ENCODE measurements at places on chromosomes 1 and 21.

DNA sequence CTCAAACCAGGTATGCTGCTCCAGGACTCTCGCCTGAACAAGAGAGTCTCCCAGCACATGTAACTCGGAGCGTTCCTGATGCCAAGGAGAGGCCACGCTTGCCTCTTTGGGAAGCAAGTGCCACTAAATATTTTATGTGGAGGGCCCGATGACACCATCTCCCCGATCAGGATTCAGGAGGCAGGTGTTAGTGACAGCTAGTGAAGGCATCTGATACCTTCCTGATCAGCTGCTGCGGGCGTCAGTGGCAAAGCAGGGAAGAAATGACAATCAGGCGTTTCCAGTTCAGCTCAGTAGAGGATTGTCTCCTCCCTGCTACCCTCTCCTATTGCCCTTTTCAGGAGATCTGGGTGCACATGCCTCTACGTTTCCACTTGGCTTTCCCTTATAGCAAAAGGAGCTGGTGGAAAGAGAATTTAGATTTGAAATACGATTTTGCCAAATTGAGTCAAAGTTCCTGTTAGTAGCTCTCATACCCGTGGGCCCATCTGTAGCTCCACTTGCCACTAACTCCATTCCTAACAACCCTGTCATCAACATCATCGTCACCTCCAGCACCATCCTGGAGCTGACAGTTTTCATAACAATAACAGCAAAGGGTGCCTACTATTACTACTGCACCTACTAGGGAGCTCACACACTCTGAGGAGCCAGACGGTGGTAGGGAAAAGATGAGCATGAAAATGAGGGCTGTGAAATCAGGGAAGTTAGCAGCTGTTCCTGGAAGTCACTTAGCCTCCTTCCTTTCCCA is 21.6 kb downstream of the PLXNA2 start:
- DNase-seq, result no peak

DNA sequence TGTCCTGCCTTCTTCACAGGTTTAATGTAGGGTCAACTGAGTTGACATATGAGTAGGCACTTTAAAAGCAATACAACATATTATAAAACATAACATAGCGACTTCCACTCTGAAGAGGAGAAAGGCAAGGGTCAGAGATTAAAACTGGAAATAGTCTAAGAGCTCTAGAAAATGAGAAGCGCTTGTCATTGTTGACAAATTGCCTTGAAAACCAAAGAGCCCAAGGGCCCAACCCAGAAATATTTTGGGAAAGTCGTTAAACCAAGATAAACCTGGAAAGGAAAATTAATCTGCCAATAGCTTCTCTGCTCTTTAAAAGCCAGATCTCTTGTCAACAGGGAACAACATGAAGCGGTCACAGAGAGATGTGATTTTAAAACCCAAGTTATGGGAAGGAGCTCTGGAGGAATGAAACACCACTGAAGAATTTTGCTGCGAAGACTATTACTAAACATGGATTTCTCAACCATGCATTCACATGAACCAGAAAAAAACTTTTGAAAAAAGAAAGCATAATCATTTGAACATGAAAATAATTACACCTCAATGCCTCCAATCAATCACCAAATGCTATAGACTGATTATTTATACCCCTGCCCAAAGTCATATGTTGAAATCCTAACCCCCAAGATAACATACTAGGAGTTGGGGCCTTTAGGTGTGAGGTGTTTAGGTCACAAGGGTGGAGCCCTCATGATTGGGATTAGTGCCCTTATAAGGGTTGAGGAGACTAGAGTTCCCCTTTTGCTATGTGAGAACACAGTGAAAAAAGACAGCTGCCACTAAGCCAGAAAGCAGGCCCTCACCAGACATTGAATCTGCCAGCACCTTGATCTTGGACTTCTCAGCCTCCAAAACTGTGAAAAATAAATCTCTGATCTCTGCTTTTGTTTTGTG is 33.0 kb upstream of the MTF1 start:
- DNase-seq, result no peak

GRCh38 chr1:158809862-158810261 is 21.3 kb upstream of the MNDA start:
- DNase-seq, result no peak

DNA sequence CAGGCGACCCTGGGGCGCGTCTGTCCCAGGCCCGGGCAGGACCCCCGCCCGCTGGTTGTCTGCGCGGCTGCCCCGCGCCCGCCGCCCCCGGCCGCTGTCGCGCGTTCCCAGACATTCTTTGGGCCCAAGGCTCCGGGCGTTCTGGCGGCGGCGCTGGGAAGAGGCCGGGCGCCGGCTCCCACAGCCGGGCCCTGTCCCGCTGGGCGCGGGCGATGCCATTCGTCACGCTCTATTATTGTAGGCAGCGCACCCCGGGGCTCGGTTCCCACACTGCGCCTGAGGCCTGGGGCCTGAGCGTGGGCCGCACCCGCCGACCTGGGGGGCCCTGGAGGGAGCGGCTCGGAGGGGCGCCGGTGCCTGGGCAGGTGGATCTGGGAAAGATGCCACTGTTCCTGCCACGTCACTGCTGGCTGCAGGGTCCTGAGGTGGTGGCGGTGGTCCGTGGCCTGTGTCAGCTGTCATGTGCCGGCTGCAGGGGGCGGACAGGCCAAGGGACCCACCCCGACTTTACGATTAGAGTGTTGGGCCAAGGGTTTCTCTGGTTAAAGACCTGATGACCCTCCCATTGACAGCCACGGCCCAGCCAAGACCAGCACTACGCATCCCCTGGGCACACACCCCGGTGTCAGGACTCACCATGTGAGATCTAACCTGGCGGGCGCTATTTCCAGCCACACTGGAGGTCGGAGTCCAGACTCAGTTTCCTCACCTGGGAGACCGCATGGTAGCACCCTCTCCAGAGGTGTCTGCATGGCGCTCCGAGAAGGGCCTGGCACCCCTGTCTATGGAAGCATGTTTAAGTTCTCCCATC is 55.1 kb upstream of the ADARB1 start:
- no peak for DNase-seq

- DNase-seq, result no peak
Observed at GRCh38 chr1:6068073-6068472, 22.4 kb downstream of the KCNAB2 start.

DNA sequence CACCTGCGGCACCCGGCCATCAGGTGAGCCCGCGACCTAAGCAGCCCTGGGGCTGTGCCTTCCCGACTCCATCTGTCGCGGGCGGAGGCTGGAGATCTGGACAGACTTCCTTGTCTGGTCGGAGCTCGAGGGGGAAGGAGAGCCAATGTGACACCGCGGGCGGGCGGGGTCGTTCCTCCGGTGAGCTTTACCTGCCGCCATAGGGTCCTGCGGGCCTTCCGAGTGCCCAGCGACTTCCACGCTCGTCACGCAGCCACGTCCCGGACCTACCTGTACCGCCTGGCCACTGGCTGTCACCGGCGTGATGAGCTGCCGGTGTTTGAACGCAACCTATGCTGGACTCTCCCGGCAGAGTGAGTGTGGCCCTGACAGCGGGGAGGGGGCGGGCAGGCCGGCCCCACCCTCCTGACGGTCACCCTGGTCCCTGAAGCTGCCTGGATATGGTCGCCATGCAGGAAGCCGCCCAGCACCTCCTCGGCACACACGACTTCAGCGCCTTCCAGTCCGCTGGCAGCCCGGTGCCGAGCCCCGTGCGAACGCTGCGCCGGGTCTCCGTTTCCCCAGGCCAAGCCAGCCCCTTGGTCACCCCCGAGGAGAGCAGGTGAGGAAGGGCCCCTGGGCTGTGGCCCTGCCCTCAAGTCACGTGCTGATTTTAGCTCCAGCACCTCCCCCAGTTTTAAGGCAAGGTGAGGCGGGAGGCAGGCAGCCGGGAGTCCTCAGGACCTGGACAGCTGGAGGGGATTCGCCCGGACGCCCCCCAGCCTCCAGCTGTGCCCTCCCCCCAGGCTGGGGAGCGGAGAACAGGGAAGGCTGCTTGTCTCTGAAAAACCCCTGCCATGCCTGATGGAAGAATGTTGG is 1.1 kb downstream of the PUSL1 start:
- no peak for DNase-seq

DNA sequence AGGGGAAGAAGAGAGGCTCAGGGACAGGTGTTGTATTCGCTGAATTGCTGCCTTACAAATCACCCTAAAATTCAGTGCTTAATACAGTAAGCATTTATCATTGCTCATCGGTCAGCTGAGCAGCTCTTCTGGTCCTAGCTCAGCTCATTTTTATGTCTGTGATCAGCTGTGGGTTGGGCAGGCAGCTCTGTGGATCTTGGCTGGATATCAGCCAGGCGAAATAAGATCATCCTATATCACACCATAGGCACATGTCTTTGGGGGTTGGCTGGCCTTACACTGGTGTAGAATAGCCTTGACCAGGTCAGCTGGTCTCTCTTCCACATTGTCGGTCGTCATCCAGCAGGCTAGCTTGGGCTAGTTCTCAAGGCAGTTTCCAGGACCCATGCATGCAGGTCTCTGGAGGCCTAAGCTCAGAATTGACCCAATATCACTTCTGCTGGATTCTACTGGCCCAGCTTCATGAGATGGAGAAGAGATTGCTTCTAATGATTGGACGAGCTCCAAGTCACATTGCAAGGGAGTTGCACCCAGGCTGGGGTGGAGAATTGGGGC is 448.6 kb downstream of the KIF26B start:
- no peak for DNase-seq

GRCh38 chr1:158809256-158809655 is 21.9 kb upstream of the MNDA start:
- DNase-seq, result no peak

DNA sequence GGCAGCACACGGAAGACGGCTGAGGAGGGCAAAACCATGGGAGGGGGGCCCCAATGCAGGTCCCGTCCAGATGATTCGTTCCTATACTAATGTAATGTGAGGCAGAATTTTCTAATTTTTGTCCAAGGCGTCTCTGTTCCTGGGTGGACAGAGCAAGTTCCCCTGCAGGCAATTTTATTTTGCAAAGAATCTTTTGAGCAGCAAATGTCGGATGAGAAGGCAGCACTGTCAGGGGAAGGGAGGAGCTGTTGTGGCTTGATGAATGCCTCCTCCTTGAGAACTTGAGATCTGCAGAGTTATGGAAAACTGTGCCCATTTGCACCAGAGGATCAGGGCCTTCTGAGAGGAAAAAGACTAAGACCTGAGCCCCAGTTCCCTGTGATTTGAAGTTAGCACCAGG is 17.3 kb downstream of the SLC1A7 start:
- no peak for DNase-seq

DNA sequence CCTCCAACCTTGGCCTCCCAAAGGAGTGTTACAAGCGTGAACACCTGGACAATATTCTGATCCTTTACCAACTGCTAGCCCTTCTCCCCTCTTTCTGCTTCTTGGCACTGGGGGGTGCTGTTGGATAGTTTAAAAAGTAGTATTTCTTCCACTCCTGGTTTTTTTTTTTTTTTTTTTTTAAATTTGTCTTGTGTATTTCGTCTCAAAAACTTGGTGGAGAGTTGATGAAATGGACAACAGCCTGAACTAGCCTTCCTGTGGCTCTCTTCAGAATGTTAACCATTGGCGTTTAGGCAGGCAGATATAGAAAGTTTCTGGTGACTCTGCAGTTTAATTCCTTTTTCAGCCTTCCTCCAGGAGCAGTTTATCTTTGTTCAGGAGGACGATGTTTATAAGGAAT is 69.7 kb upstream of the USP24 start:
- DNase-seq, result peak; percentile 13
